ENCODE measurements at places on chromosomes 7 and 10. TPM values are rescaled to one million over a fixed set of nuclear protein-coding genes. Genes with fewer than 3 reads are reported as not detected.

DNA sequence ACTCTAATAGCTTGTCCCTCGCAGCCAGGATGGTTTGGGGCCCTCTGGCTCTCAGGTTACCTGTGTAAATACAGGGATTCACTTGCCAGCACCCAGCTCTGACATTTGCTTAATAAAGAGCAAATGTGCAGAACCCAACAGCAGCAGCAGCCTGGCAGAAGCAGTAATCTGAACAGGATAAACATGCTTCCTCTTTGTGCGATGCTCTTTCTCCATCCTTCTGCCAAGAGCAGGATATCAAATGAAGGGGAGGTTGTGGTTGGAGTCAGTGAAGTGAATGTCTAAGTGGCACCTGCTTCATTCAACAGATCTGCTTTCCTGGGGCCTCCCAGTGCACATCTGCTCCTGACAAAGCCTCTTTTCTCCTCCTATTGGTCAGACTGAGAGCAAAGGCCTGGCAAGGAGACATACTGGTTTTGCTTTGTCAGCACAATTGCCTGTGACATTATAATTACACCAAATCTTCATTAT lies 130.3 kb downstream of the NRF1 start:
- no peak for DNase-seq

The CTTNBP2 gene
- total RNA-seq = 56.4 TPM

DNA sequence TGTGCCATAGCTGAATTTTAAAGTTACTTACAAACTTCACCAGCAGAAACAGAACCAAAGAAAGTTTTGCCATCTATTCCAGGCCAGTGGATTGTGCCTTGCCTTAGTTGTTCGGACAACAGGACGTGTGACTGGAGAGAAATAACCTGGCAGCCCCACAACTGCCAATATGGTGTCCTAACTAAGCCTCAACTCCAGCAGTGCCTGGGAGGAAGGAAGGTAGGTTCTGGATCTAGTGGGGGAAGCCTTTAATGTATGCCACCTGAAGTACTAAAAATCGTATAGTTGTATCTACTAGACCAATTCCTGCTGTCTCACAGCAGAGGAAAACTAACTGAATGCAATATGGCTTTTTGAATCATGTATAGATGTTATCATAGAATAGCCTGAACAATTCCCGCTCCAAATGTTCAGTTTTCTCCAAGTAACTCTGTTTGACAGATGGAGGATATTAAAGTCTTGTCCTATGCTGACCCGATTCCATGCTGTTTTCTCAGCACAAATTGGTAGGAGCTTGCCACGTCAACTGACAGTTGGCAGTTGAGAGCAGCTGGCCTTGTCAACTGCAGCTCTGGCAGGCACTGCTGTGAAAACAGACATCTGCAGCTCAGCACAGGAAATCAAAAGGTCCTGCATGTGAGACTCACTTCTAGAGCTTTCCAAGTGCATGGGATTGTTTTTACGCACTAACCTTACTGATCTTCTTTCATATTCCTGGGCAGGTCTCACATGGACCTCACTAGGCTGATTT lies 84.5 kb upstream of the WNT16 start:
- DNase-seq = no peak

GRCh38 chr7:82167558-82168314 lies 275.8 kb downstream of the CACNA2D1 start:
- DNase-seq = no peak

- DNase-seq = no peak
Measured at GRCh38 chr7:30206491-30206890, 71.7 kb downstream of the MTURN start.

- peak; percentile 64 for DNase-seq
Measured at GRCh38 chr10:103265717-103266329, 11.1 kb upstream of the INA start.

The ATAD1 gene
- total RNA-seq = 17.0 TPM

DNA sequence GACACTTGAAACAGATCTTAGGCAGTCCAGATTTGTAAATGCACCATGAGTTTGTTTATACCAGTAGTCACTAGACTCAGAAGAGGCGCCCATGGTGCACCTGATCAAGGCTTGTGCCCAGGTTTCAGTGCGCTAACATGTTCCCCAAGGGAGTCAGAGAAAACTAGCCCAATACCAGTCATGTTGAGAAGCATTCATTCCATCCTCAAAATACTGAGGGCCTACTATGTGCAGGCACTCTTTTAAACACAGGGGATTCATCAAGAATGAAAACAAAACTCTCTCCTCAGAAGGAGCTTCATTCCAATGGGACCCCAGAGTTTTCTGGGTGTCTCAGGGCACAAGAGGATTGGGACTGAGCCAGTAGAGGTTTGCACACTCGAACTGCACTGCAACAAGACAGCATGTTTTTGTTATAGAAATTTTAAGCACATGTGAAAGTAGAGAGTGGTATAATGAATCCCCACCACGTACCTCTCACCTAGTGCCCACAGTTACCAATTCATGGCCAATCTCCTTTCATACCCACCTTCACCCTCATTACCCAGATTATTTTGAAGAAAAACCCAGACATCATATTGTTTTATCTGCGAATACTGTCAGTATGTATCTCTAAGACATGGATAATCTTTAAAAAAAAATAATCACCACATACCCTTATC lies 55.0 kb upstream of the ARID5B start:
- no peak for DNase-seq

The GPNMB gene
- 21.9 TPM for total RNA-seq

DNA sequence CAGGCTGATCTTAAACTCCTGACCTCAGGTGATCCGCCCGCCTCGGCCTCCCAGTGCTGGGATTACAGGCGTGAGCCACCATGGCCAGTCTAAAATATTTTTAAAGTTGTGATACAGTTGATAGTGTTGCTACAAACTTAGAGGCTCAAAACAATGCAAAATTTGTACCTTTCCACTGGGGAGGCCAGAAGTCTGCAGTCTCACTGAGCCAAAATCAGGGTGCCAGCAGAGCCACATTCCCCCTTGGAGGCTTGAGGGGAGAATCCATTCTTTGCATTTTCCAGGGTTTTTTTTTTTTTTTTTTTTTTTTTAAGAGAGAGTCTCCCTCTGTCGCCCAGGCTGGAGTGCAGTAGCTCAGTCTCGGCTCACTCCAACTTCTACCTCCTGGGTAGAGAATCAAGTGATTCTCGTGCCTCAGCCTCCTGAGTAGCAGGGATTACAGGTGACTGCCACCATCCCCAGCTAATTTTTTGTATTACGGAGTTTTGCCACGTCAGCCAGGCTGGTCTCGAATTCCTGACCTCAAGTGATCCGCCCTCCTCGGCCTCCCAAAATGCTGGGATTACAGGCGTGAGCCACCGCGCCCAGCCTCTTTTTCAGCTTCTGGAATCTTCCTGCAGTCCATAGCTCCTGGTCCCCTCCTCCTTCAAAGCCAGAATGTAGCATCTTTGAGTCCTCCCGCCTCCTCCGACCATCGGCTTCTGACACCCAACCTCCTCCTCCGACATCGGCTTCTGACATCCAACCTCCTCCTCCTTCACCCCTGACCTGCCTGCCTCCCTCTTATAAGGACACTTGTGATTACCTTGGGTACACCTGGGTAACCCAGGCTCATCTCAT lies 37.2 kb downstream of the KLRG2 start:
- DNase-seq = no peak

The RBM20 gene
- total RNA-seq = 6.2 TPM

The TRIM50 gene
- total RNA-seq = 69.4 TPM

GRCh38 chr10:133393401-133394063 lies 425 bp upstream of the MTG1 start:
- no peak for DNase-seq

GRCh38 chr10:609868-610545 lies 79.5 kb downstream of the DIP2C start:
- DNase-seq = no peak

GRCh38 chr7:47485640-47486435 lies 96.1 kb downstream of the TNS3 start:
- DNase-seq = peak; percentile 92

The TLX1 gene
- 7.0 TPM for total RNA-seq

DNA sequence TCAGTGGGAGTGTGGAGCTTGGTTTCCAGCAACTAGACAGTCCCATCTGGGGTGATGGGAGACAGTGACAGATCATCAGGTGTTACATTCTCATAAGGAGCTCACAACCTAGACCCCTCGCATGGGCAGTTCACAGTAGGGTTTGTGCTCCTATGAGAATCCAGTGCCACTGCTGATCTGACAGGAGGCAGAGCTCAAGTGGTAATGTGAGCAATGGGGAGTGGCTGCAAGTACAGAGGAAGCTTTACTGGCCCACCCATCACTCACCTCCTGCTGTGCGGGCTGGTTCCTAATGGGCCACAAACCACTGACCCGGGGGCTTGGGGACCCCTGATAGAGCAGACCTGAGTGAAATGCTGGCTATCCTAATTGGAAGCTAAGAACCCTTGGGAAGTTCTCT lies 242.8 kb downstream of the BAMBI start:
- no peak for DNase-seq

- DNase-seq = no peak
Measured at GRCh38 chr7:65946904-65947303, 35.1 kb downstream of the GUSB start.

The CCDC136 gene
- 9.2 TPM for total RNA-seq

- DNase-seq = no peak
Measured at GRCh38 chr7:137296576-137296975, 47.0 kb downstream of the PTN start.

DNA sequence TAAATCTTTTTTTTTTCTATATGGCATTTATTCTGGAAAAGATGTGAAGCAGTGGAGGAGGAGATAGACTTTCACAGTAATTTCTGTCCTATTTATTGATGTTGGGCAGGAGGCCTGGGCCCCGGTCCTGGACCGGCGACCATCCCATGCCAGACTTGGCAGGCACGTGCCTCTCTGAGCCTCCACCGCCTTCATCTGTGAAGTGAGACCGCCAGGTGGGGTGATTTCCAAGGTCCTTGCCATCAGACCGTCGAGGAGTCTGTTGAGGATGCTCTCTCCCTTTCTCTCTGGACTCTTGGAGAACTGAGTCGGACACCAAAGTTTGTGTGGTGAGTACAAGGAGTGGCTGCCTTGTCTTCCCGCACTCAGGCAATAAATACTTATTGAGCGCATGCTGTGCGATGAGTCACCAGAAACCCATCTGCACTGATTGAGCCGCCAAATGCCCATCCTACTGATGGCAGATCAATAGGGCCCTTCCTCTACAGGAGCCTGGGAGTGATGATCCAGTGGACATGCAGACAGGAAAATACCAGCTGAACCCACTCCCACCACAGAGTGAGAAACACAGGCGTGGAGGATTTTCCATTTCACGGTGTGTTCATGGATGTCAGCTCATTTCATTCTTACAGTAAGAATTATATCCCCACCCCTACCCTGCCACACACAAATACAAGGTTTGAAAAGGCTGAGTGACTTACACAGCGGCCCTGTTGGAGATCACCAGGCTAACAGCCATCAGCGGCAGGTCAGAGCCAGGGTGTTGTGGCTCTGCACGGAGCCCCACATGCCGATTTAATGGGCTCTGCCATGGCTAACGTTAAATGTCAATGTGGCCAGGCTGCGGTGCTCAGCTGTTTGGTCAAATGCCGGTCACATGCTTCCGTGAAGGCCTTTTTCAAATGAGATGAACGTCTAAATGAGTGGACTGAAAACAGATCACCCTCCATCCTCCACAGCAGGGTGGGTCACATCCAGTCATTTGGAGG lies 11.5 kb upstream of the PRKAG2 start:
- DNase-seq = no peak

DNA sequence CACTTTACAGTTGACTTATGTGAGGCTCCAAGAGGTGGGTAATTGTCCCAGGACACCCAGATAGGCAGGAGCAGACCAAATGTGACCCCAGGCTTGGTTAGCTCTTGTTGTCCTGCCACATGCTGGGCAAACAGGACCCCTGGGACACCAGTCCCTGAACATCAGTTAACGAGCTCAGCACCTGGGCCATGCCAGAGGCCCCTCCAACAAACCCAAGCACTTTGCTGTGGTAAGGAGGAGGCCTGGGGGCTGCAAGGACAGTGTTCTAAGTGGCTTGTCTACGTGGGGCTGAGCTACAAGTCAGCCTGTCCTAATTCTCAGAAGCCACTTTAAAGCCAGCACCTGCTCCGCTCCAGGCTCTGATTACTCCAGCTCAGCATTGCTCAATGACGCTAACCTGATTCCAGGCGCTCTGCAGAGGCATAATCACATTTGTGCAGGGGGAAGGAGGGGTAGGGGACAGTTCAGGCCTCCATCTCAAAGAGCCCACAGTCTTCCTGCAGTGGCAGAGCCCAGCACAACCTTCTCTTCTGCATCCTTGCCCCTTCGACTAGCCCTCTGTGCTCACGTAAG lies 57.2 kb downstream of the DDC start:
- peak; percentile 43 for DNase-seq

DNA sequence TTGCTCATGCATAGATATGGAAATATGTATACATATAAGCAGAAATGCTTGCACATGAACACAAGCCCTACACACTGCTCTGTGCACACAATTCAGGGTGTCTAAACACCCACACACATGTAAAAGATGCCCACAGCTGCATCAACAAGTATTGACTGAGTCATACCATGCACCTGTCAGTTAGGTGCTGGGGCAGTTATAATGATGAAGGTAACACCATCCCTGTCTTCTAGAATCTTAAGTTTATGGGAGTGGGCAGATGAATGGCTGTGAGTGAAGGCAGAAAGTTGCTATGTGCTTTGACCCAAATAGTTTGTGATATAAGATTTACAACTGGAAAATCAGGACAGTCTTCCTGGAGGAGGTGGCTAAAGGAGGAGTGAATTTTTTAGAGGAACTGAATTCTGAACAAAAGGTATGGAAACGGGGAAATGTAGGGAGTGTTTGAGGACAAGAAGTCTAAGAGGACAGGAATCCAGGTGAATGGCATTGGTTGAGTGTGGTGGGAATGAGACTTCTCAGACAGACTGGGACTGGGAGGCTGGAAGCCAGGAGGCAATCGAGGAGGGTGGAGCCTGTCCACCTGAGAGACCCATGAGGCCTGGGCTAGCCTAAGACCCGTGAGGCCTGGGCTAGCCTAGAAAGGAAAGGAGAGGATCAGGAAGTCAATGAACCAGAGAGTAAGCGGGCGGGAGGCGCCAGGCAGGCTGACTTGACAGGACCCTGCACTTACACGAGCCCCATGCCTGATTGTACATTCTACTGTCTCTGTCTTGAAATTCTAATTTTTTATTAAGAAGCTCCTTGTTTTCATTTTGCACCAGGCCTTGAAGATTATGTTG lies 20.7 kb downstream of the POLL start:
- no peak for DNase-seq

DNA sequence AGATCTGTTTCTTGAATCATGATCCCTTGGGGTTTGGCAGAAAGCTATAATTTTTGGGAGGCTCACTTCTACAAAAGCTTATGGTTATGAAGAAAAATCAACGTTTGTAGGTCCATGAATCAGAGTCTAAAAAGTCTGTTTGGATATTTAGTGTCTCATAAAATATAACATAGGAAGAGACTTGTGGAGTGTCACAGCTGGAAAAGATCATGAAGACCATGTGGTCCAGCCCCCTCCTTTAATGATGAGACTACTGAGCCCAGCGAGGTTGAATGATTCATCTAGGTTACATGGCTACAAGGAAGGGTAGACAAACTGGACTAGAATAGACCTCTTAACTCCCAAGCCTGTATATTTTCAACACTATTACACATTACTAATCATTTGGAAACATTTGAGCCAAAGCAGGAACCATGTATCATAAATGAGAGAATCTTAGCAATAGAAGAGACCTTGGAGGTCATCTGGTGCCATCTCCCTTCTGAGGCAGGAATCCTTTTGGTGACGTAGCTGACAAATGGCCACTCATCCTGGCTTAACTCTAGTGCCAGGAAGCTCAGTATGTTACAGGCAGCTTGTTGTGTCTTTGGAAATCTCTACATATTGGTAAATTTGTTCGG lies 152.5 kb downstream of the CREB5 start:
- DNase-seq = no peak

The SFMBT2 gene
- total RNA-seq = 13.4 TPM

Measured in stomach (tissue), 19 donors.